ENCODE measurements at places on chromosomes 6 and 20. TPM values are rescaled to one million over a fixed set of nuclear protein-coding genes. Genes with fewer than 3 reads are reported as not detected.

Gene MTCH1
- total RNA-seq = 157 TPM

DNA sequence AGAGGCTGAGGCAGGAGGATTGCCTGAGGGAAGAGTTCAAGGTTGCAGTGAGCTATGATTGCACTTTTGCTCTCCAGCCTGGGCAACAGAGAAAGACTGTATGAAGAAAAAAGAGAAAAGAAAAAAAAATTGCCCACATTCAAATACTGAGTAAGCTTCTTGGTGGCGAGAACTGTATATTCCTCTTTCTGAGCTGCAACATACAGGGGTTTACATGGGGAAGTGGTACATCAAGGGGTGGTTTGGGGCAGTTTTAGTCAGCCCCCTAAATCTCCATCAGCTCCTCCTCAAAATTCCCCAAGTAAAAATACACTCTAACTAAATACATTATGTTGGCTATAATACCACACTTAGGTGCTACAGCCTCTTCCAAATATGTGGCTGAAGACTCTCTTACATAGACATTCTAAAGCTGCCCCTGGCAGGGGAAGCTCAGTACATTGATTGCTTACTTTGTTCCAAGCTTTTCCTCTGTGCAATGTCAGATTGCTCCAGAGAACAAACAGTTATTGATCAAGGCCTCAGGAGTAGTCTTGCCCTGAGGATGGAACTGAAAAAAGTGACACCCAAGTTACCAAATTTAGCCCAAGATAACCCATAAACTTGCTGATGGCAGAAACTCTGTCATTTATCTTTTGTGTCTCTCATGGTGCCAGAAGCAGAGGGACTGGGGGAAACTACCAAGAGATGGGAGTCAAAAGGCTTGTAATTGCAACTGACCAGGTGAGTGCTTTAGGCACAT lies 107.4 kb upstream of the RIPOR2 start:
- DNase-seq = no peak

DNA sequence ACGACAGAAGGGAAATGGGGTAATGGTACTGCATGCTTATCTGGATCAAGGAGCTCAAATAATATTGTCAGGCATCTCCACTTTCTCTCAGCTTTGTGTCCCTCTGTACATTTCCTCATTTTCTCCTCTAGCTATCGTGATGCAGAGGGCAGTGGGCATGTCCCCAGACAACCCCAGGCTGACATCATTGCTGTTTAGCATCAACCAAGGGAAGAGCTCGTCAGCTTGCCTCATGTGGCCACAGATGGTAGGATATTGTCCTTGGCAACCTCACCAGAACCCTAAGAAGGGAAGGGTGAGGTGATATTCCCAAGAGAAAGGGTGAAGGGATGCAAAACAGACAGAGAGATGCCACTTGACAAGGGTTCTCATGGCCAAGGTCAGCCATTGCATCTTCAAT lies 58.3 kb downstream of the MAFB start:
- DNase-seq = no peak

- no peak for DNase-seq
These were observed 92.0 kb upstream of the BEND3 start for GRCh38 chr6:107207251-107207873.

DNA sequence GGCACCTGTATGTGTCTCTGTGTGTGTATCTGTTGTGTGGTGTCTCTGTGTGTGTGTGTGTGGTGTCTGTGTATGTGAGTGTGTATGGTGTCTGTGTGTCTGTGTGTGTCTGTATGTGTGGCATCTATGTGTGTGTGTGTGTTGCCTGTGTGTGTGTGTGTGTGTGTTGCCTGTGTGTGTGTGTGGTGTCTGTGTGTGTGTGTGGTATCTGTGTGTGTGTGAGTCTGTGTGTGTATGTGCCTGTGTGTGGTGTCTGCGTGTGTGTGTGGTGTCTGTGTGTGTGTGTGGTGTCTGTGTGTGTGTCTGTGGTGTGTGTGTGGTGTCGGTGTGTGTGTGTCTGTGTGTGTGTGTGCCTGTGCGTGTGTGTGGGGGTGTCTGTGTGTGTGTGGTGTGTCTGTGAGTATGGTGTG lies 31.7 kb upstream of the VEGFA start:
- DNase-seq = no peak

- no peak for DNase-seq
These were observed 301.5 kb downstream of the NRN1 start for GRCh38 chr6:5705252-5705651.
